Stimulated activated CD4-positive, alpha-beta T cell treated with anti-CD3 and anti-CD28 coated beads, Interleukin-12 subunit alpha, Interleukin-12 subunit beta, amount 100 ng/mL, for 24 hours (primary cell): ENCODE measurements at places on chromosomes 6 and 20.

DNA sequence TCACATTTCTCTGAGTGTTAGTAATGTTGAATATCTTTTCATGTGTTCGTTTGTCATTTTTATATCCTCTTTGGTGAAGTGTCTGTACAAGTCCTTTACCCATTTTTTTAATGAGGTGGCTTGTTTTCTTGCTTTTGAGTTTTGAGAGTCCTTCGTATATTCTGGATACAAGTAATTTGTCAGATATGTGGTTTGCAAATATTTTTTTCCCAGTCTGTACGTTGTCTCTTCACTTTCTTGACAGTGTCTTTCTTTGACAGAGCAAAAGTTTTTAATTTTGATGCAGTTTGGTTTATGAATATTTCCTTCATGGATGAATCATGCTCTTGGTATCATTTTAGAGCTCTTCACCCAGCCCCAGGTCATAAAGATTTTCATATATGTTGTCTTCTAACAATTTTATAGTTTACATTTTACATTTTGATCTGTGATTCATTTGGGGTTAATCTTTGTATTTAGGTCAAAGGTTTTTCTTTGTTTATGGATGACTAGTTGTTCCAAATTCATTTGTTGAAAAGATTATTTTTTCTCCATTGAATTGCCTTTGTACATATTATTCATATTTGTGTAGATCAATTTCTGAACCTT is 152.5 kb downstream of the MRPL14 start:
- no peak for DNase-seq

GRCh38 chr6:45706319-45706718 is 309.3 kb downstream of the CLIC5 start:
- DNase-seq: no peak

DNA sequence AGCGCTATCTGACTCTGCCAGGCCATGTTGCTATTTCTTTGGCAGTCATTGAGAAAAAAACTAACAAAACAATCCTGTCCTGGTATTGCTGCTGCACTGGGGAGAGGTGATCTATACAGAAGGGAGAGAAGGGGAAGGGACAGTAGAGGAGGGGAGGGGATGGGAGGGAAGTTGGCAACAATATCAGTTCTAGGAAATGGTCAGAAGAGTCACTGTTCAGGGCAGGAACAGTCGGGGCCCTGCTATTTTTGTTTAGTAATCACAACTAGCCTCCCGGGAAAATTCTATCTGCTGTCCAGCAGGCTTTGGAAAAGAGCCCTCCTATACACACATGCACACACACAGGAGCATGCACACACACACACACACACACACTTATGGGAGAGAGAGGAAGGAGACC is 142.3 kb upstream of the CARMIL1 start:
- DNase-seq: no peak

- DNase-seq: no peak
These were observed 298.3 kb downstream of the PRL start for GRCh38 chr6:21998582-21998981.

DNA sequence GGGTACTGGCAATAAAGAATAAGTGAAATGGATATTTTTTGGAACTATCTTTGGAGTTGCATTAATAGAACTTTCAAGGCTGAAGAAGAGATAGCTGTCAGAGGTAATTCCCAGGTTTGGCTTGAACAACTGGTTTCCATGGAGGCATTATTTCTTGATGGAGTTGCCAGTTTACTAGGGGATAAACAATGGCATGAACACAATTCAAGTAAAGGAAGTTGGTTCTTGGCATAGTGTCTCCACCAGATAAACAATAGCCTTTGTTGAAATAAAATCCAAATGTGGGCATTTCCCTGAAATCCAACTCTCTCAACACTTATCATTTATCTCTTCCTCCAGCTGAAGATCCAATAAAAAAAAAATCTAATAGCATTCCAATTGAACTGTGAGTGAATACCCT is 454.9 kb downstream of the C6orf118 start:
- DNase-seq: no peak

GRCh38 chr6:22082218-22082617 is 214.6 kb downstream of the PRL start:
- no peak for DNase-seq

DNA sequence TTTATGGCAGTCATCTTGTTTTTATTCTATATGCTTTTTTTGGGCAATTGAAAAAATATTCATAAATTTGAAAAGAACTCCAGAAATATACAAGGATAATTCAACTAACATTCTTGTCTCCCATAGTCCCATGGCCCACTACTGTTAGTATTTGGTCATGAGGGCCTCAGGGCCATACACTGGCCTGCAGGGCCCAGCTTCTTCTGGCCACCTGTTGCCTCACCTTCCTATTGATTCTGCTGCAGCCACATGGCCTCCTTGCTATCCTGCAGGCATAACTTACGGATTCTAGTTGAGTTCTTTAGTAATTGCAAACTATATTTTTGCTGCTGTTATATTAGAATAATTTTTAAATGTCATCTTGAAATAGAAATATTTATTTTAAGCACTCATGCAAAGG is 72.6 kb downstream of the SCAND1 start:
- no peak for DNase-seq

DNA sequence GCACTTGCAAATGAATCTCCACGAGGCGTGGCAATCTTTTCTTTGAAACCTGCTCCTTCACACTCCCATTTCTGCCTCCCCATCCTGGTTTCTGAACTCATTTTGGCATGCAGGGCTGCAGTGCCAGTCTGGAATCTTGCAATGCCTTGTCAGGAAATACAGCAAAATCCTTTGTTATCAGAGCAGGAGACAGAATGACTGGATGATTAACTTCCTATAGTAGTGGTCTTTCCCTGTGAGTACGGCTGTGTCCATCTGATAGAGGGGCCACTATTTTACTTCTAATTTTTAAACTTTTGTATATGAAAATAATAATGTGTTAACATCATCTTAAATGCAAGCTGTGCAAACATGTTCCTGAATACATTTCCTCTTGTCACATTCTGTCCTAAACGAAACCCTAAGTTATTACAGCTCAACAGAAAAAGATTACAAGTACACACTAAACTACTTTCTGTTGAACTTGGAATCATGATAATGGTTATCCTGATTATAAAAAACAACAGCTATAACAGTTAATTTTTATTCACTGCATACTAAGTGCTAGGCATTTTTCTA is 140.2 kb downstream of the KIF13A start:
- no peak for DNase-seq
